ENCODE measurements at places on chromosomes 4 and X.

DNA sequence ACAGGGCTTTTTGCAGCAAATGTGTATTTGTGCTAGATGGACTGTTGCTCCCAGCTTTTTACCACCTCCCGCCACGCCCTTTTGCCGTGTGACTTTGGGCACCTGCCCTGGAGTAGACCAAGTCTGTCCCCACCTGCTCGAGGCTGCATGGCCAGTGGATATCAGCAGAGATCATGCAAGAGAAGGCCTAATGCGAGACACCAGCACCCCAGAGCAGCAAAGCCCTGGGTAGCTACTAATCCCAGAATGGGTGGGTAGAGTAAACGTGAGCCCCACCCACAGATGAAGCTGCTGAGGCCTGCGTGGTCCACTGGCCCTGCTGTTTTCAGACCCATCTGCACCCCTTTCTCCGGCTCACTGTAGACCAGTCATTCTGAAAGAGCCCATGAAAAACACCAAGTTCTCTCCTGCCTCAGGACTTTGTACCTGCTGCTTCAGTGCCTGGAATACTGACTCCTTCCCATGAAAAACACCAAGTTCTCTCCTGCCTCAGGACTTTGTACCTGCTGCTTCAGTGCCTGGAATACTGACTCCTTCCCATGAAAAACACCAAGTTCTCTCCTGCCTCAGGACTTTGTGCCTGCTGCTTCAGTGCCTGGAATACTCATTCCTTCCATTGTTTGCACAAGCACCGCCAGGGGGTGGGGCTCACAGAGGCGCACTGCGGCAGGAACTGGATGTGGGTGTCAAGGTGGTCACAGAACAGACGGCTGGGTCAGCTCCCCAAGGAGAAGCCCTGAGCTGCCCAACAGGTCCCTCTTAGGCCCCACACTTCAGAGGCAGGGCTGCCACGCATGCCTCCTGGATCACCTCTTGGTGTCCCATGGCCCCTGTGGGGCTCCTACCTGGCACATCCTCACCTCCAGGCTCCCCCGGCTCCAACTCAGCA lies 5.1 kb upstream of the TNIP2 start:
- no peak for DNase-seq

GRCh38 chr4:73415807-73416238 lies 11.7 kb downstream of the ALB start:
- DNase-seq, result no peak

GRCh38 chr4:42460043-42460442 lies 62.8 kb downstream of the SHISA3 start:
- DNase-seq, result no peak

- peak; percentile 28 for DNase-seq
Observed at GRCh38 chr4:40924096-40924792, 174.5 kb downstream of the NSUN7 start.

GRCh38 chrX:65600106-65600505 lies 65.5 kb upstream of the LAS1L start:
- no peak for DNase-seq

DNA sequence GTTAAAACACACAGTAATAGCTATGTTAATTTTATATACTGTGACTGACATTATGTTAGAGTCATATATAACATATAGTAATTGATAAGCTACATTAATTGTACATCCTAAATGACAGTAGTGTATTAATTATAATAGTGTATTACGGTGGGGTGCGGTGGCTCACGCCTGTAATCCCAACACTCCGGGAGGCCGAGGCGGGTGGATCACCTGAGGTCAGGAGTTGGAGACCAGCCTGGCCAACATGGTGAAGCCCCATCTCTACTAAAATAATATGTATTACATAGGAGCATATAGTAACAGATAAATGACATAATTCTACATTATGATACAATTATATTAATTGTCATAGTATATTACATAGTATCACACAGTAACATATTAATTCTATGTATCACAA lies 12.2 kb downstream of the ASMTL start:
- no peak for DNase-seq

DNA sequence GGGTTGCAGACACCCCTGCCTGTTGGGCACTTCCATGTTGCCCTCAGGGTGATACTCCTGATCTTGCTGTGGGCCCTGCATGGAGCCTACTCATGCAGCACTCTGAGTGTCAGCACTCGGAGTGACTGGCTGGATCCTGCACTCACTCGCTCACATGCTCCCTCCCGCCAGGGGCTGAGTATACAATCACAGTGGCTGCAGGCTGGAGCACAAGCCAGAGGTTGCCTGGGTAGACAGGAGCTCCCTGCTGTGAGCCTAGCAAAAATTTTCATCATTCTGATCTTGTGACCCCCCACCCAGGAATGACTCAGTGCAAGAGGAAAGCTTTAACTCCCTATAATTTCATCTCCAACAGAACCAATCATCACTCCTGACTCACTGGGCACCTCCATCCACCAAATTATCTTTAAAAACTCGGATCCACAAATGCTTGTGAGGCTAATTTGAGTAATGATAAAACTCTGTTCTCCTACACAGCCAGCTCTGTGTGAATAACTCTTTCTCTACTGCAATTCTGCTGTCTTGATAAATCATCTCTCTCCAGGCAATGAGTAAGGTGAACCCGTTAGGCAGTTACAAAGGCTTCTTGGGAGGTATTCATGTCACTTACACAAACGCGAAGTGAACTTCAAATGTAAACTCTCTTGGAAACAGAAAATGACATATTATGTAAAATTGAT lies 1180.8 kb upstream of the PABPC4L start:
- DNase-seq, result no peak

DNA sequence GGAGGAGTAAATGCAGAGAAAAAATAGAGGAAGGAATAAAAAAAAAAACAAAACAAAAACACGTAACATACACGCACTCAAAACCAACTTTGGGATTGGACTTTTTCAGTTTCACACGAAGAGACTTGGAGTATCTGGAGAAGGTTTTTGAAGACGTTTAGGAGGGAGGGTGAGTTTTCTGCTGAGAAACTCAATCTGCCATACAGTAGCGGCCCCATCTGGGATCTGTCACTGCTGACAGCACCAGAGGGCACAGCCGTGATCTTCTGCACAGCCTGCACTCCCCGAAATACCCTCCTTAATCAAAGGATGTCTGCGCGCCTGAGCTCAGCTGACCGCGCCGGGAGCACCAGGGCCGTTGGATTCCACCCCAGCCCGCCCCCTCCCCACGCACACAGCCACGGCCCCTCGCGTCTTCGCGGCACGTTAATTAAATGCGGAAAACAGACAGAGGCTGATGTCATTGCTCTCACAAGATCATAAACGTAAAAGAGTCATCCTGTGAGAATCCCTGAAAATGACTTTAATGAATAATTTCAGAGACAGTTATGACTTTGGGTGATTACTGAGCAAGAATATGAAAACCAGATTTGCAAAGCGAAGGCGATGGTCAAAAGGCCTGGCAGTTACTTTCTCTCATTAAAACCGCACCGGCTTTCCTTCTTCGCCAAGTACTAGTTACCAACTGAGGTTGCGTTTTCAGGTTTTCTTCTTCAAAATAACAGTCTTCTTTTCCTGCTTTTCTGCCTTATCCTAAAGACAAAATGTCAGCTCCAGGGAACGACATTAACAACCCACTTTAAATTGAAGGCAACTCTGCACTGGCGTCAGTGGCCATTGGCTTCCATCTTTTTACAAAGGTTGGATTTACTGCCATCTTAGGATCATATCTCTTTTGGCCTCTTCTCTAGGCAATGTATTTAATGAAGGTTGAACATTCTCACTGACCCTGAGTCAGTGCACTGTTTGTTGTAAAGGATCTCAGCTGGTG lies 10.6 kb downstream of the HAND2 start:
- DNase-seq, result no peak

DNA sequence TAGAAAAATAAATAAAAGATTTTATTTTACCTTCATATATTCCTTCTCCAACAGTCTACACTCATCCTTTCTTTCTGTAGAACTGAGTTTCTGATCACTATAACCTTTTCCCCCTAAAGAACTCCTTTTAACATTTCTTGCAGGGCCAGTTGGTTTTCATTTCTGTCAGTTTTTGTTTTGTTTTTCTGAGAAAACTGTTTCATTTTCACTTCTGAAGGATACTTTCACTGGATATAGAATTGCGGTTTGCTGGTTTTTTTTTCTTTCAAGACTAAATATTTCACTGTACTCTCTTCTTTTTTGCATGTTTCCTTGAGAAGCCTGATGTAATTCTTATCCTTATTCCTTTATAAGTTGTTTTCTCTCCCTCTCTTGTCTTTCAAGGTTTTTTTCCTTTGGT lies 90.4 kb upstream of the EOLA2 start:
- no peak for DNase-seq

- DNase-seq, result no peak
Observed at GRCh38 chr4:129189630-129190029, 93.7 kb downstream of the C4orf33 start.

DNA sequence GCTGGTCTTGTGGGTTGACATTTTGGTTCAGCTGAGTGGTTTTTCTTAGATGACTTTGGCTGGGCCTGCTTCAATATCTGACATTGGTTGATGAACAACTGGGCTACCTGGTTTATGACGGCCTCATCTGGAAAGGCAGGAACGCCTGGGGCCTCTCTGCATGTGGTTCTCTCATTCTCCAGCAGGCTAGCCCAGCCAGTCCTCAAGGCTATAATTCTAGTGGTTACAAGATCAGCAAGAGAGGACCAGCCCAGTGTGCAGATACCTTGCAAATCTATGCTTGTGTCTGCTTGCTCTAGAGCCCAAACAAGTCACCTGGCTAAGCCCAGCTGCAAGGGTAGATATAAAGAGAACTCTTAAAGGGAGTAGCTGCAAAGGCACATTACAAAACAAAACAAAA lies 214.2 kb upstream of the PUDP start:
- no peak for DNase-seq

DNA sequence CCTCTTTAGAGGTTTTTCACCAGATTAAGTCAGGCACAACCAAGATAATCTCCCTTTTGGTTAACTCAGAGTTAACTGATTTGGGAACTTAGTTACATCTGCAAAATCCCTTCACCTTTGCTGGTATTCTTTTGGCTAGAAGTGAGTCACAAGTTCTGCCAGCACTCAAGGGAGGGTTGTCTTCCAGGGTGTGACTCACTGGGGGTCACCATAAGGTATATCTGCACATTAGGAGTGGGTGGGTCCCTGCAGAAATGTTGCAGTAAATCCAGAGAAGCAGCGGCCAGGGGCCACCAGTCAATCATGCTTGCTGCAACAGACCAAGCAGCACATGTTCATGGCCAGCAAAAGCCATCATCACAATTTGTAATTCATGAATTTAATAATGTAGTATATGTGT lies 59.8 kb upstream of the MAML3 start:
- no peak for DNase-seq

DNA sequence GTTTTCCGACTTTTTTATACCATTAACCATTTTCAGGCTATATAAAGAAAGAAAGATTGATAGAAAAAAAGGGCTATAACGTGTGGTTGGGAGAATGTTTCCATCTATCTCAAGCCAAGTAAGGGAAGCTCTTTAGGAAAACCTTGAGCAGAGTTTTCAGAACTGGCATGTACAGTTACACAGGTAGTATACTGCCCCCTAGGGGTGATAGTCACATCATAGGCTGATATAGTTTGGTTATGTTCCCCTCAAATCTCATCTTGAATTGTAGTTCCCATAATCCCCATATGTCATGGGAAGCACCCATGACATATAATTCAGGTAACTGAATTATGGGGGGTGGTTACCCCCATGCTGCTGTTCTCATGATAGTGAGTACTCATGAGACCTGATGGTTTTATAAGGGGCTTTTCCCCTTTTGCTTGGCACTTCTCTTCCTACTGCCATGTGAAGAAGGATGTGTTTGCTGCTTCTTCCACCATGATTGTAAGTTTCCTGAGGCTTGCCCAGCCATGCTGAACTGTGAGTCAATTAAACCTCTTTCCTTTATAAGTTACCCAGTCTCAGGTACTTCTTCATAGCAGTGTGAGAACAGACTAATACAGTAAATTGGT lies 186.8 kb downstream of the TMA16 start:
- DNase-seq, result no peak

DNA sequence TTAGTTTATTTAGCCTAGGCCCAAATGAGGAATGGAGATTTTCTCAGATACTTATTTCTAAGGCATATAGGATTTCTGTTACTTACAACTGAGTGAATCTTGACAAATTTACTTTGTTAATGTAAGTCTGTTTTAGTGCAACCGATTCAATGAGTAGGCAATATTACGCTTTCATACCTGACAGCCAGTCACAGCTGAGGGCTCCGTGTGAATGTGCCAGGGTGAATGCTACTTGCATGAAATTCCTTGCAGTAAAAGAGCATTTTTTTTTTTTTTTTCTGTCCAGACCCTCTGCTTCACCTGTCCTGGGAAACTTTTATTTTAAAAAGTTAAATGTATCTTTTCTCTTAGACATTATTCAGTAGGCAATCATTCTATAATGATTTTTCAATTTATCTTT lies 1100.0 kb downstream of the FAT4 start:
- no peak for DNase-seq

DNA sequence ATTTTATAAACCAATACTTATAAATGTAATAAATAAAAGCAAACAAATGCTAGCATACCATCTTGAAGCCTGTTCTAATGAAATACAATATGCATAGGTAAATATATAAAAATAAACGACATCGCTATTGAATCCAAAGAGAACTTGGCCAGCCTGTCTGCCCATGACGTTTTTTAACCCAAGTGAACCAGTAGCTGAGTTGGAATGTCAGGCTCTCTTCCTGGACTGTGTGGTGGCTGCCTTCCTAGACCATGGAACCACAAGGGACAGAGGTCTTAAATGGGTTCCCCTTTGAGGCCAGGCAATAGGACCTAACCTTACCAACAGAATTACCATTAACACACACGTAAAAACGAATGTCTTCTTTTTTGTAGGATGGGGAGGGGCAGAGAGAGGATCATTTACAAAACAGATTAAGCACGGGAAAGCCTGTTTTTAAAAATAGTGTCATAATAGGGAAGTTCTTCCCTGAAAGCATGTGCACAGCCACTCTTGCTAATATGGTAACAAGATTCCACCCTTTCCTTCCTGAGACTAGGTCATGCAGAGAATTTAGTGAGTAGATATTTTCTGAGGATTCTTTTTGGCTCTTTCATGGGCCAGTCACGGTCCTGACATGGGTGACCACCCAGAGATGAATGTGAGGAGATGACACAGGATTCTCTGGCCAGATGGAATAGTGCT lies 69.4 kb upstream of the ACSL1 start:
- no peak for DNase-seq

GRCh38 chr4:152229782-152230289 lies 306.1 kb downstream of the FBXW7 start:
- no peak for DNase-seq

GRCh38 chrX:48923771-48924170 lies 4.9 kb upstream of the PIM2 start:
- no peak for DNase-seq

DNA sequence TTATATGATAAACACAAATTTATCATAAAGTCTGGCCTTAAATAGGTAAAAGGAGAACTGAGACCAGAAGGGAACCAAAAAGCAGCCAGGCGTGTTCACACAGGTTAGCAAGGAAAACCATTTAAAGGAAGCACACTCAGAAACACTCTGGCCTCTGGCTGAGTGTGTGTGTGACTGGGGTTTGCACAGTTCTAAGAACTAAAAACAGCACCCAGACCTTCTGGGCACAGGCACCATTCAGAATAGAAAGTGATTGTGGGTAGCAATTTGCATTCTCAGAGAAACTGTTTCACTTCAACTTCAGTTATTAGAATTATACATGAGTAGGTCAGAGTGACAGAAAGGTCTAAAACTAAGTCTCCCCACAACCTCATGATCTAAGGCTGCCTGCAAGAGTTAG lies 10.0 kb downstream of the GPR82 start:
- DNase-seq, result no peak
